ENCODE measurements at places on chromosomes 13 and 19.
A peak's percentile ranks its signal among the peaks of the same experiment; 100 is the strongest.

- no peak for DNase-seq
Observed at GRCh38 chr19:40588110-40588854, 11.6 kb downstream of the SHKBP1 start.

DNA sequence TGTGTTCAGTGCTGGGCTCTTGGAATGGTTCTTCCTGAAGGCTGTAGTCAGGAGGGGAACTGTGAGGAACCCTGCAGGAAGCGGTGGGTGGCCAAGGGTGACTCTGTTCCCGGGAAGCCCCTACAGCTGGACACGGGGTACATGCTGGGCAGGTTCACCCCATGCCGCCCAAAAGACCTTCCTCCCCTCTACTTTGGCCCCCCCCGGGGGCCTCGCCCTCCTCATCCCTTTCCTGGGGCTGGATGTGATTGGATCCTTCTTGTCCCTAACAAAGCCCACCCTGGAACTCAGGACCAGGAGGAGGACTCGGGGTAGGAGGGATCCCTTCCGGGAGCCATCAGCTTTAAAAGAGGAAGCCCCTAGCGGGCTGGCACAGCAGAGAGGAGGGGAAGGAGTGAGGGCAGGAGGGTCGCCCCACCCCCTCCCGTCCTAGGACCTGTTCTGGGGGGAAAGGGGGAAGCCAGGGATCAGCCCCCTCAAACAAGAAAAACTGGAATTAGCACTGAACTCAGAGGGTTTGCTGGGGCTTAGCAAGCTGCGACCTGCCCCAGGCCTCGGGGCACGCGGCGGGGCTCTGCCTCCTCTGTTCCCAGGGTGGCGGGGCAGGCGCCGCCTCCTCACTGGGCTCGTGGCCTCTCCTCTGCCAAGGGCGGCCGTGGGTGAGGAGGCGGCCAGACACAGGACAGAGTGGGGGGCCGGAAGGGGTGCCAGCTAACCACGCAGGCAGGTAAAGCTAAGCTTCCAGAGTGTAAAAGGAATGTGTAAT is 4.0 kb downstream of the CEBPA start:
- DNase-seq, result no peak

DNA sequence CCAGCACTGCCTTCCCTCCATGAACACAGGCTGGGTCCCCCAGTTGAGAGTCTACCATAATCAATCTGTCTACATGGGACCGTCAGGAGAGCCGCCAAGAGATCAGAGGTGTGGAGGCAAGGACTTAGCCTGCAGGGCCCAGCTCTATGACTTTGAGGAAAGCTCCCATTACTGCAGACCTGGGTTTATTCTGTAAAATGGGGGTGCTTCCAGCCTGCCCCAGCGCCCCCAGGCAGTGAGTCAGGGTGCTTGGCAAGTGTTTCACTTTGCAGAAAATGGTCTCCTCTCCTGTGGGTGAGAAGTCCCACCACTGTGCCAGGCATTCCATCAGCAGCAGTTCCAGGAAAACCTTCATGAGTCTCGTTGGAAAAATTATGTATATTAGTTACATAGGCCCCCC is 75.5 kb upstream of the VSTM2B start:
- no peak for DNase-seq

DNA sequence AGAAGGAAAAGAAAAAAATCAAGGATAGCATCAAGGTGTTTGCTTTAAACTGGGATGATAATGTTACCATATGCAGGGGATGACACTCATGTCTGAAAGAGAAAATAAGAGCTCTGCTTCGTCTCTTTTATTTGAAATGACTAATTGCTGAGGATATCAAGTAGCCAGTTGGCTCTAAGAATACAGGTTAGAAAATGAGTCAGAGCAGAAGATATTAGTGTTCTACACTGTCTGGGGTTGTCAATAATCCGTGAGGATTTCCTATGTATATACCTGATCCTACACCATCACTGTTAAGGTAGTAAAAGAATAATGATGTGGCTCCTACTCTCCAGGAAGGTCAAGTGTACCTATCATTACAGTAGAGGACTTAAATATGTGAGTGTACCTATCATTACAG is 562.5 kb downstream of the GPC6 start:
- no peak for DNase-seq

- no peak for DNase-seq
Observed at GRCh38 chr13:26061947-26062346, 10.1 kb upstream of the SHISA2 start.

DNA sequence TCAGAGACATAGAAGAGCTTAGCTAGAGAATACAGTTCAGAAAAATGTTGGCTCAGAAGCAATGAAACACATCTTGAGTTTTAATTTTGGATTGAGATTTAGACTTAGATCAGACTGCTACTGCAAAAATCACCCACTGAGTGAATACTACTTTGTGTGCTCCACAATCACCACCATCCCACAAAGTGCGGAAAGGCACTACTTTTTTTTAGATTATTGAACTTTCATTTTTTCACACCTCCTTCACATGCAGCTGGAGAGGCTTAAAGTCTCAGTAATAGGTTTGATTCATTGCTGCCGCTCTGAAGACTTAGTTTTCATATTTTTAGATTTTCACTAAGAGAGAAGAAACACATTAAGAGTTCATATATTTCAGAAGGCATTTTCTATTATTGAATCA is 289.9 kb upstream of the PRR20A start:
- DNase-seq, result no peak

DNA sequence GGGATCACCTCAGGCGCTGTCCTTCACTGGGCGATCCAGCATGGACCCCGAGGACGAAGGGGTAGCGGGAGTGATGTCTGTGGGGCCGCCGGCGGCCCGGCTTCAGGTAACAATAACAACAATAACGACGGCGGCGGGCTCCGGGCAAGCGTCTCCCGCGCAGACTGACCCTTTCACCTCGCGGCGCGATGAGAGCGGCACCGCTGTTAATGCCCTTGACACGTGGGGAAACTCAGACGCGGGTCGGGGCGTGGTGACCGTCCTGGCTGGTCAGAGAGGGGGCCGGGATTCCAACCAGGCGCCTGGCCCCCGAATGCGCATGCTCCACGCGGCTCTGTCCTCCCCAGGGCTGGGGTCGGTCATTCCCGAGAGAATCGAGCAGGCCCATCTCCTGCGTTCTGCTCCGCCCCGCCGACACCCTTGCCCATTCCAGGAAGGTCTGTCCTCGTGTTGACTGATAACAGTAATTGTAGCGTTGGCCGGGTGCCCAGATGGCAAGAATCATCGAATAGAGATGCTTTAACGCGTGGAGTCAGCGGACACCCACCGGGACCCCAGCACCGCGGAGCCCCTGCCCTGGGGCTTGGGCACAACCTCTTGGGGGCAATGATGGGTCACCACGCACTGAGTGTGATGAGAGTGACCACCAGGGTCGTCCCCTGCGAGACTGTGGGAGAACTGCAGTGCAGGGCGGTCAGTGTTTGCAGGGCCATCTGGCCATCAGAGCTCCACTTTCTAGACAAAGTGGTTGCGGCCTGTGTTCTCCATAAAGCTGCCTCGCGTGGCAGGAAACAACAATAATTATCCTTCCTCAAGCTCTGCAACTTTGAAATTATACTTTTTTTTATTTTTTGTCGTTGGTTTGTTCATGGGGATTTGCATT is 528 bp downstream of the ZNF8 start:
- DNase-seq, result peak; percentile 30

- no peak for DNase-seq
Observed at GRCh38 chr13:23289917-23290357, 109.2 kb downstream of the SGCG start.

GRCh38 chr19:1752757-1753728 is at the start of gene ONECUT3:
ONECUT3 (plus strand) TSS chr19:1753506; CDS start chr19:1753663, 157 bp downstream.
- no peak for DNase-seq

GRCh38 chr19:6056282-6056741 is 54.0 kb downstream of the RFX2 start:
- no peak for DNase-seq

DNA sequence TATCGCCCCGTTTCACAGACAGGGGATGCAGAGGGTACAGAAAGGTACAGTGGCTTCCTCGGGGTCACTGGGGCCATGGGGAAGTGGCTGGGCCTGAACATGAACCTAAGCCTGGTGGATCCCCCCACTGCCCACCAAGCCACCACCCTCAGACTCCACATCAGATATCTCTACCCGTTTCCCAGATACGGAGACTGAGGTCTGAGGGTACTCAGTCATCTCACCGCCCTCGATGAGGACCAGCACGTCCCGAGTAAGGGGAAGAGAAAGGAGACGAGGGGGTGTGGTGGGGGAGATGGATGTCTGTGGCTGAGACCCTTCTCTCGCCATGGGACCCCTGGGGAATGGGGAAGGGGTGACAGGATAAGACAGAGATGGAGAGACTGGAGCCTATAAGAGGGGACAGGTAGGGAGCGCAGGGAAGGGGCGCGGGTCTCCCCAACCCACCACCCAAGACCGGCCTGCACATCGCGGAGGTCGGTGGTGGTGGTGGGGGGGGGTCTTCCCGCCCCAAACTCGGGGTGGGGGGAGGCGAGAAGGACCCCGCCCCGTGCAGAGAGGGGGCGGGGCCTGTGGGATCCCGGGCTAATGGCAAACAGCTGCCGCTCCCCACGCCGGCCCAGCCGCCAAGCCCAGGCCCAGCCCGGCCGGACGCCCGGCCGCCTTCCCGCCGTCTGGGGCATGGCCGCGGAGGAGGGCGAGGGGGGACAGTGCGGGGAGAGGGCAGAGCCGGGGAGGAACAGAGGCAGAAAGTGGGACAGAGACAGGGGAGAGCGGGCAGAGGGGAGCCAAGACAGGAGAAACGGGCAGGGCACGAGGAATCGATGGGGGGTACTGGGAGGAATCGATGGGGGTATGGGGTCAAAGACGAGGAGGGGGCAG is 698 bp downstream of the KANK2 start:
- DNase-seq, result no peak

GRCh38 chr19:1819341-1820255 is 7.5 kb upstream of the ATP8B3 start:
- DNase-seq, result no peak

GRCh38 chr13:67063036-67063435 is 167.1 kb downstream of the PCDH9 start:
- DNase-seq, result no peak

- DNase-seq, result peak; percentile 39
Observed at GRCh38 chr19:4730740-4731171, 7.1 kb upstream of the DPP9 start.

DNA sequence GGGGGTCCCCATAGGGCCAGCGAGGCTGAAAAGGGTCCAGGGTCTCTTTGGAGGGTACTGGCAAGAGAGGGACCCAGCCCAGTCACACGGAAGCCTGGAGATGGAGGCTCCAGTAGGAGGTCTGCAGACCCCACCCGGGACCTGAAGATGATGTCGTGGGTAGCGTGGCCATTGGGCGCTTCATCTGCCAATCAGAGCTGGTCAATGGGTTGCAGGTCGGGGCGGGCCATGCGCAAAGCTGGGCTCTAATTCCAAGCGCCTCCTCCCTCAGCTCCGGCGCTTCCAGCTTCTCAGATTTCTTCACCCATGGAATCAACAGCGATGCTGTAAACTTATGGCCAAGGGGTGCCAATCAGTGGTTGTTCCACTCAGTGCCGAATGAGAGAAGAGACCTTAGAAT is 10.9 kb downstream of the SIGLEC12 start:
- DNase-seq, result no peak

- no peak for DNase-seq
Observed at GRCh38 chr13:46609052-46609451, 56.1 kb downstream of the LRCH1 start.

DNA sequence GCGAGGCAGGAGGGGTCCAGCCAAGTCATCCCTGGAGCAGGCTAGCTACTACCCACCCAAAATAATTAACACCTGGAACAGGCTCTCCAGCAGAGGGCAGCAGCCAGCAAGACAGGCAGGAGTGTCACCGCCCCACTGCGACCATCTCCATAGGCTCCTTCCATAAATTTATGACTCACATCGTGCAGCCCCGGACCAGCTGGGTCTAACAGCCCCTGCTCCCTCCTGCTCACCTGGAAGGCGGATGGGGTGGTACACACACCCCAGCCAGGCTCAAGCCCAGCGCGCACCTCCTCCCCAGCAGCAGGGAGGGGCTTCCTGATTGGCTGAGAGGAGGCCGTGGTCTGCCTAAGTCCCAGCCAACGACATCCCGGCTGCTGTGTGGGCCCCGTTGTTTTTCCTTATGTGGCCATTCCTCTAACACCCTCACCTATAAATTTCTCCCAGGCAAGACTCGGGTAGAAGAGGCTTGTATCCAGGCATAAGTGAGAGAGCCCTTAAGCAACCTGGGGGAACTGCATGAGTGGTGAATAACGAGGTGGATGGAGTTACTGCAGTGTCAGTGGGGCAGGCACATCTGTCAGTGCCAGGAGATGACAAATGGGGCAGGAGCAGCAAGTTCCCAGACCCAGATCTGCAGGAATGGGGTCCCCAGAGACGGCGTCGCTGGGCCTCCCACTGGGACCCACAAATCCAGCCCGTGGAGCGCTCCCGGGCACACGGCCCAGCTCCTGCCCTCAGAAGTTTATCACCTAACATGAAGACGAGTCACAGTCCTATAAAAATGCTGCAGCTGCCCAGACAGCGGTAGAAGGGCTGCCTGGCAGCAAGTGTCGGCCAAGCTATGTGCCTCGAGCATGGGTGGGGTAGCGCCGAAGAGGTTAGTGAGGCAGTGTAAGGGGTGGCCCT is 43.1 kb downstream of the CEBPG start:
- DNase-seq, result peak; percentile 48

GRCh38 chr13:32022311-32022710 is 9.3 kb upstream of the FRY start:
- DNase-seq, result no peak

DNA sequence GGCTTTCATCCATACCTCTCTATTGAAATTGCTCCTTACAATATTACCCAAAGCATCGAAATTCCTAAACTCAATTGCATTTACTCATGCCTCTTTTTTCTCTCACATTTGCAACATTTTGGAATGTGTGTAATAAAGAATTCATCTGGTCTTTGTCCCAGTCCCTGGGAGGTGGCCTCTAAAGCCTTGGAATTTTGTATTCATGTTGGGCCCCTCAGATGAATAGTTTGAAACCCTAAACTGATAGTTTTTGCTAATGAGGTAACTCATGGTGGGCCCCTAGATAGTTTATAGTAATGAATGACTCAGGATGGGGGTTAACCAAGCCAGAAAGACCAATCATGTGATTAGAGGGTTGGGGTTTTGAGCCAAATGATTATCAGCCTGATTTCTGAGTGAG is 490.4 kb downstream of the DIAPH3 start:
- DNase-seq, result no peak

- DNase-seq, result no peak
Observed at GRCh38 chr13:28499609-28500008, 4.7 kb upstream of the FLT1 start.

DNA sequence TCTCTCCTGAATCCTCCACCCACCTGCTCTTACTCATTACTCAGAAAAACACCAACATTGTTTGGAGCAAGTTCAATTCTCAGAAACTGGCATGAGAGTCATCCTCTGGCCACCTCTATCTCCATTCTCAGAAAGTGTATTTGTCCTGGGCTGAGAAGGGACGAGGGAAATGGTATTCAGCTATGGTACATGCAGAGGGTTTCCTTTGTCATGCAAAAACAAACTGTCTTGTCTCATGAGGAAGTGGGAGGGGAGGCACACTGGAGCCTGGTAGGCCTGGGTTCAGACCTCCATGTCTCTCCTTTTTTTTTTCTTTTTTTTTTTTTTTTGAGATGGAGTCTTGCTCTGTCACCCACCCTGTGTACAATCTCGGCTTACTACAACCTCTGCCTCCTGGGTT is 31.9 kb upstream of the LILRA2 start:
- no peak for DNase-seq

GRCh38 chr13:113996081-113996911 is 22.4 kb upstream of the C13orf46 start:
- DNase-seq, result no peak

Measured in stimulated activated CD8-positive, alpha-beta memory T cell treated with anti-CD3 and anti-CD28 coated beads, Interleukin-4, amount 100 ng/mL, for 24 hours (primary cell).